SK-N-SH treated with all-trans-retinoic acid at 6 μM for 48 hours (cell line): ENCODE measurements at places on chromosomes 4 and X.

- ATAC-seq, result no peak
Observed at GRCh38 chr4:124907881-124908280, 195.3 kb upstream of the ANKRD50 start.

- no peak for ATAC-seq
Observed at GRCh38 chrX:16934185-16934584, 12.3 kb upstream of the REPS2 start.

DNA sequence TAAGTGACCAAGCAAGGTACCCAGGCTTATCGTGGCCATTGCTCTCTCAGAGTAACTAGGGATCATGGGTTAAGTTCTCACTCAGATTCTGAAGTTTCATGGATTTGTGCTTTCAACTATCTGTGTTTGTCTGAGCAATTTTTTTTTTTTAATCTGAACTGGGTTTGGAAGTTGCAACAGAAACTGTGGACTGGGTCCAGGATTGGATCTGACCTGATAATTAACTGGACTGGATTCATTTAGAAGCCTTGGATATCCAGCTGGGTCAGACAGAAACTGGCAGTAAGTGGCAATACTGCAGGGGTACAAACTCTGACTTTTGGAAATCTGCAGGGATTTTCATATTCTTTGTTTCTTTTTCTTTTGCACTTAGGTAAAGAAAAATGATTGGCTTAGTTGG, 38.7 kb upstream of the FGF2 start:
- no peak for ATAC-seq

GRCh38 chrX:138745196-138745595, 33.7 kb upstream of the FGF13 start:
- peak; percentile 82 for ATAC-seq

DNA sequence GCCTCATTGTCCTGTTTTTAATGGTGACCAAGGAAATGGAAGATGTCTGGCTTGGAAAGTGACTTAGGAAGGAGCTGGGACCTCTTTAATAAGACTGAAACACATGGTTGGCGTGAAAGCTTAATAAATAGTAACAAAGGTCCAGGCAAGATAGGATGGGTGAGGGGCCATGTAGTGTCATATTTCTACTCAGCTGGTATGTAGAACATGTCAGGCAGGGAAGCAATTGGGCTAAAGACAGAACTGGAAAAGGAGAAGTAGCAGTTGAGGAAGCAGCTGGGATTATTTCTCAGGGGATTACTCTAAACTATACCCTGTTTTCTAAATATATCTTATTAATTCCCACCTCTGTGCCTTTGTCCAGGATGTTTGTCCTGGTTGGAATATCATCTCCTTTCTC, 18.6 kb downstream of the ITGB1BP2 start:
- ATAC-seq, result no peak

DNA sequence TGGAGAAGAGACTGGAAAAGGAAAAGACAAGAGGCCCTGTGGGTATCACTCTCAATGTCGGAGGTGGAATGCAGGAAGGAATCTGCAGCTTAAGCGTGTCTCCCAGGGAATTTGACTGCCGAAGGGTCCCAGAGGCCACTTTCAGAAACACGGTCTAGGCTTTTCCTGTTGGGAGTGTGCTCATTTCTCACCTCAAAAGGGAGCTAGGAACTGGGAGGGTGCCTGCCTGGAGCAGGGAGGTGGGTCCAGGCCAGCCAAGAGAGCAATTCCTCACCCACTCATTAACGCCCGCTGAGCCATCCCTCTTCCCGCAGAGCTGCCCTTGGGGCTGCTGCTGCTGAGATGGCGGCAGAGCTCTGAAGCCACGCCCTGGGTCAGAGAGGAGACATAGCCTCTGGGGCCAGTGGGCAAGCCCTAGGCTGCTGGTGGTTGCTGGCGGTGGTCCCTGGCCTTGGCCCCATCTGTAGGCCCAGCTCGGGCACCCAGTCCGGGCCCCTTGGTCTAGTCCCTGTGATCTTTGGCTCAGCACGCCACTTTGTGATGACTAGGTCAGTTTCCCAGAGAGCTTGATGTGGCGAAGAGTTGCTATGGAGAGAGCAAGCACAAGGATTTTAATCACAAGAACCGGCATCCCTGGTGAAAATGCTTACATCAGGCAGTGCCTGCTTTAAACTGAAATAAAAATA, 4.1 kb downstream of the ZNF185 start:
- ATAC-seq, result no peak

DNA sequence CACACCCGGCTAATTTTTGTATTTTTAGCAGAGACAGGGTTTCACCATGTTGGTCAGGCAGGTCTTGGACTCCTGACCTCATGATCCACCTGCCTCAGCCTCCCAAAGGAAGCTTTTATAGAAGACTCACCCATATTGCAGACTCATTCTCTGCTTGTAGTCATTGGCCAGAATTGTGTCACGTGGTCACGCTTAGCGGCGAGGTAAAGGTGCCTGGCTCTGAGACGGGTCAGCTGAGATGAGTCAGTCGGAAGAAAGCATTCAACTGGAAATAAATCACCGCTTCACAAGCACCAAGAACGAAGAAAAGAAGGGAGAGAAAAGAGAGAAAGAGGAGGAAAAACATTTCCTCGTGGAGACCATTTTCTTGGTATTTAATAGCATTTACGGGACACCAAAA, 218.8 kb upstream of the NOCT start:
- ATAC-seq, result no peak

- no peak for ATAC-seq
Observed at GRCh38 chr4:85993641-85994040, 366.2 kb downstream of the MAPK10 start.

GRCh38 chrX:107848591-107848990, 22.9 kb downstream of the MID2 start:
- no peak for ATAC-seq

DNA sequence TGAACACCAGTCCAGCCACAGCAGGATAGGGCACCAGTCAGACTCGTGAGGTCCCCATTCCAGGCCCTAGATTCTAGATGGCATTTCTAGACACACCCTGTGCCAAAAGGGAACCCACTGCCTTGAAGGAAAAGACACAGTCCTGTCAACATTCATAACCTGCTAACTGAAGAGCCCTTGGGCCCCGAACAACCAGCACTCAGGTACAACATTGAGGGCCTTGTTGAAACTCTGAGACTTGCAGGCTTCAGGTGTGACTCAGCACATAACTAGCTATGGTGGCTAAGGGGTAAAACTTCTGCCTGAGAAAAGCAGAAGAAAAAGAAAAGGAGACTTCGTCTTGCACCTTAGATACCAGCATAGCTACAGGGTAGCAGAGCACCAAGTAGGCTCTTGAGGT, 252.9 kb upstream of the GRID2 start:
- ATAC-seq, result no peak

GRCh38 chr4:53019485-53020382, 157.6 kb downstream of the RASL11B start:
- peak; percentile 67 for ATAC-seq
